ENCODE measurements at places on chromosomes 5 and 9.

GRCh38 chr9:96494215-96494800 is 44.3 kb downstream of the HABP4 start:
- no peak for DNase-seq

GRCh38 chr5:60366489-60366888 is 333.5 kb downstream of the DEPDC1B start:
- no peak for DNase-seq

GRCh38 chr9:127174386-127175318 is 52.2 kb upstream of the ANGPTL2 start:
- DNase-seq: no peak

GRCh38 chr5:22471154-22471553 is 382.0 kb downstream of the CDH12 start:
- DNase-seq: no peak

GRCh38 chr9:136327304-136327974 is at the start of gene GPSM1:
TSS of gene GPSM1 (plus strand) at chr9:136327539. CDS start at chr9:136327696, 157 bp downstream.
- DNase-seq: no peak

DNA sequence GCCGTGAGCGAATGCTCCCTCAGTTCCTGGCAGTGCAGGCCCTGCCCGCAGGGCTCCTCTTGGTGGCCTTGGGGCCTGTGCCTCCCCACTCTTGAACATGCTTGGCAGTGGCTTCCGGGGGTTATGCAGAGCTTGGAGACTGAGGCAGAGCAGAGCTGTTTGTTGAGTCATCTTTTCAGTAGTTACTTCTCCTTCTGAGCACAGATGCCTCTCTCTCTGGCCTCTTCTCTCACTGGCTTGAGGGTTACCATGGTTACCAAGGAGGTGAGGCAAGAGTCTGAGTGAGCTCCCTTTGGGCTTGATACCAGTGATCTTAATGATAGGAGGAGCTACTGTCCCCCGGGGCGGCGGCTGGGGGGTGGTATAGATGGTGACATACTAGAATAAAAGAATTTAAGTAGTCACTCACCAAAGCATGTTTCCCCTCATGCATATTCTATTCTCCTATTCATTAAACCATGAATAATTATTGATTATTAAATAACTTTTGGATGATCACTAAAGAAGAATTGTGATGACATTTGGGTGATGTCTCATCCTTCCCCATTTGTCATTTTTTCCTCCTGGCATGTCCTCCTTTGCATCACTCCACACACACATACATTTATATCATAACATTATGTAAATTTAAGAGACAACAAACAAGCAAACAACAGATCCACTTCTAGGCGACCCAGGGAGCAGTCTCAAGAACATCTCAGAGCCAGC is 111.1 kb downstream of the ARHGAP26 start:
- DNase-seq: no peak

DNA sequence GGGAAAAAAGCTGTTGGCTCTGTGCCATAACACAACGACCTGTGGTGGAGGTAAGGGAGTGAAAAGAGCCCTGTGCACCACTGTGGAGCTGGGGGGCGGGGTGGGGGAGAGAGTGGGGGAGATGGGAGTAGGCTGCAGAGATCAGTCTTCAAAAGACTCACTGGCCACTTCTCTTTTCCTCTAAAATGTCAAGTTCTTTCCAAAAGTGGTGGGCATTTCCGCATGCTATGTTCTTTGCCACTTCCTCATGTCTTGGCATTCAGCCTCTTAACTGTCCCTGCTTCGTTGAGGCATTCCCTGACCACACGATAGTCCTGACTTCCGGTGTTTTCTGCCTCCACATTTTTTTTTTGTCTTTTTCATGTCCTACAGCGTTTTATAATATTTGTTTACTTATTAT is 2.4 kb upstream of the PPP2R2B start:
- DNase-seq: no peak

DNA sequence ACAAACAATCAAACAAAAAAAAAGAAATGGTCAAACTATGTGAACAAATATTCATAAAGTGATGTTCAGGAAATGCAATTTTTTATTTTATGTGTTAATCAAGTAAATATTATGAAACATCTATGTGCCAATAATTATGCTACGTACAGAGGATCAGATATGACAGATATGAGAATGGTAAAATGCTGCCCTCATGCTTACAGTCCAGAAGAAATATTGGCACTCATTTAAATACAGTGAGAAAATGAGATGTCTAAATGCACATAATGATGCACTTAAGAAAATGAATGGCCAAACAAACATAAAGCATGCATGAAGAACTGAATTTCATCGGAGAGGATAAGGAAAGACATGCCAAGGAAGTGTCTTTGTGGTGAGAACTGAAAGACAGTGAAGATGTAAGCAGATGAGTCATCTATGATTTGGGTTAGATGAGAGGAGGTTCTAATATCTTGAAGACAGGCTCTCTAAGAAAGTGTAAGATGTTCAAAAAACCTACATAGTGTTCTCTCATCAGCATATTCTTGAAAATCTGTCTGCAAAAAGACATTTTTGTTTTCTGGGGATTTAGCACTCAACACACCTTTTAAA is 1231.1 kb upstream of the ACO1 start:
- no peak for DNase-seq

DNA sequence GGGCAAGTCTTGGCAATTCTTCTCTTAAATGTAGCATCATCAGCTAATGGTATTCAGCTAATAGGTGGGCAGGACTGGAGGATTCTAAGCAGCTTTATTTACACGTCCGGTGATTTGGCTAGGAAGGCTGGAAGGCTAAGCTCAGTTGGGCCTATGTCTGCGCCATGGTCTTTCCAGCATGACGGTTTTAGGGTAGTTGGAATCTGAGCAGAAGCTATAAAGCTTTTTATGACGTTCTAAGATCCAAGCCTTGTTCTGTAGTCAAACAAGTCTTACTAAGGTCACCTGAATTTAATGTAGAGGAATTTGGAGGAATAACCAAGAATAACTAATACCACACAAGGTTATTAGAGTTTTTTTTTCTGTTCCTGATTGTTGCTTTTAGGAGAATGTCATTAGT is 66.2 kb downstream of the CDC42SE2 start:
- DNase-seq: no peak

DNA sequence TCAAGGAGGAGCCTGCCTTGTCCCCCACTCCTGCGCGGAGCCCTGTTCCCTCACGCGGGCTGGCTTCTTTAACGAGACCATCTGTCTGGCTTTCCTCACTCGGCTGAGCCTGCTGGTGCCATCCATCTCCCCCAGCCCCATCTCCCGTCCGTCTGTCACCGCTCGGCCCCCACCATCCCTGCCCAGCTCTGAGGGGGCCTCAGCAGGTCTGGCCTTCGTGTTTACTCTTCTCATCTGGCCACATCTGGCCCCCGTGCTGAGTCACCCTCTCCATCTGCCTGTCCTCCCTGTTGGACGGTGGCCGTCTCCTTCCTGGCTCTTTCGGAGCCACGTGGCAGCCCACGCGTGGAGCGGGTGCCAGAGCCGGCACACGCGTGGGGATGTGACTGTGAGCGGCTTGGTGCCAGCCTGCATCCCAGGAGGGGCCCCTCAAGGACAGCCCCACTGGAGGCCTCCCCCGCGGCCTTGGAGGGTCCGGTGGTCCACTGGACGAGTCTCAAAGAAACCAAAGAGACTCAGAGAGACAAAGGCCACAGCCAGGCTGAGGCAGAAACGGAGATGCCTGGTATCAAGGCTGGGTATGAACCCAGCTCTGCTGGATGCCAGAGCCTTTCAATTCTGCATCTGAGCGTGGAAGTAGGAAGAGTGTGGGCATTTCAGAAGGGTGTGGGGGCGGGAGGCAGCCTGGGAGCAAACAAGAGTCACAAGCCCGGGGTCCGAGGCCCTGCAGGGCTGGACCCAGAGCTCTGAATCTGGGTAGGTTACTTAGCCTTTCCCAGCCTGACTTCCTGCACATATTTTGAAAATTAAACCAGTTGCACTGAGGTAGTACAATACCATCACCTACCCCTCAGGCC is 76.7 kb upstream of the UNC5A start:
- no peak for DNase-seq

DNA sequence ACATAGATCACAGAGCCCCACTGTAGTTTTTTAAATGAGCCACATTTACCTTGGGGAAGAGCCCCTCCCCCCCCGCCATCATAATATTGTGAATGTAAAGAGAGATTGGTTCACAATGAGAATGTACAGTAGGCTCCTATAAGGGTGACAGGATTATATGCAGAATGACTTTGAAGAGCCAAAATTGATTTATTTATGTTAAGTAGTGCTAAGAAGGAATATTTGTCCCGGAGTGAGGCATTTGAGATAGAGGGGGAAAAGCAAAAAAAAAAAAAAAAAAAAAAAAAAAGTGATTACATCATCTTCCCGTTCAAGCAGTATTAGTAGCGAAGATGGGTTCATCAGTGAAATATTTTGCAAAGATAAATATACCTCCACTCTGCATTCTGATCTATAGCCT is 73.9 kb downstream of the PIK3R1 start:
- no peak for DNase-seq

GRCh38 chr5:60792438-60792837 is 51.6 kb downstream of the ELOVL7 start:
- DNase-seq: no peak
